ENCODE measurements at places on chromosomes 7 and 10.

- DNase-seq, result no peak
Observed at GRCh38 chr7:156019308-156019707, 207.0 kb upstream of the SHH start.

- DNase-seq, result no peak
Observed at GRCh38 chr10:130933008-130933390, 378.5 kb downstream of the TCERG1L start.

GRCh38 chr10:98253499-98253898 is 14.5 kb downstream of the LOXL4 start:
- DNase-seq, result no peak

- DNase-seq, result peak; percentile 54
Observed at GRCh38 chr10:101018600-101019439, 12.1 kb downstream of the PDZD7 start.

DNA sequence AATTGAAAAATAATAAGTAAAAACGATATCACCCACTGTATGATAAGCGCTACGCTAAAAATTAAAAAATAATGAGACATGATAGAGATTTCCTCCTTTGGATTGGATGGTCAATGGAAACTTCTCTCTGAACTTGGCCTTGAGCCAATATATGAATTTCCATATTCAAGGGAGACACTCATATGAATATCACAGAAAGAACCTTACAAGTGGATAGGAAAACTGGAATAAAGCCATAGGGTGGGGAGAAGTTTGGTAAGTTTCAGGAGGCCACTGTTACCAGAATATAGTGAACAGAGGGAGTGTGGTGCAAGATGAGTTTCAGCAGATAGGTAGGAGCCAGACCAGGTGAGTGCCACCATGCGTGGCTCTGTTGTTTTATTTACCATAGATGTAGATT is 147.2 kb downstream of the SEM1 start:
- DNase-seq, result no peak

GRCh38 chr10:84401854-84402611 is 73.6 kb downstream of the CCSER2 start:
- DNase-seq, result no peak

- no peak for DNase-seq
Observed at GRCh38 chr7:99311702-99312101, 14.0 kb upstream of the ARPC1A start.

GRCh38 chr7:151518105-151518946 is 1.4 kb downstream of the RHEB start:
- peak; percentile 39 for DNase-seq

DNA sequence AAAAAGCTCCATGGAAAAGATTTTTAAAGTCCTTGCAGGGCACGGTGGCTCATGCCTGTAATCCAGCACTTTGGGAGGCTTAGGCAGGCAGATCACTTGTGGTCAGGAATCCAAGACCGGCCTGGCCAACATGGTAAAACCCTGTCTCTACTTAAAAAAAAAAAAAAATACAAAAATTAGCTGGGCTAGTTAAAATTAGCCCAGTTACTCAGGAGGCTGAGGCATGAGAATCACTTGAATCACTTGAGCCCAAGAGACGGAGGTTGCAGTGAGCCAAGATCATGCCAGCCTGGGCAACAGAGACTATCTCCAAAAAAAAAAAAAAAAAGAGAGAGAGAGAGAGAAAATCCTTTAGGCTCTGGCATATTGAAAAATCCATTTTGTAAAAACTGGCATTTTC is 61.9 kb downstream of the CCDC6 start:
- no peak for DNase-seq

GRCh38 chr10:95544783-95545500 is 16.2 kb downstream of the SORBS1 start:
- no peak for DNase-seq

GRCh38 chr7:38060116-38060515 is 117.9 kb upstream of the STARD3NL start:
- DNase-seq, result no peak

DNA sequence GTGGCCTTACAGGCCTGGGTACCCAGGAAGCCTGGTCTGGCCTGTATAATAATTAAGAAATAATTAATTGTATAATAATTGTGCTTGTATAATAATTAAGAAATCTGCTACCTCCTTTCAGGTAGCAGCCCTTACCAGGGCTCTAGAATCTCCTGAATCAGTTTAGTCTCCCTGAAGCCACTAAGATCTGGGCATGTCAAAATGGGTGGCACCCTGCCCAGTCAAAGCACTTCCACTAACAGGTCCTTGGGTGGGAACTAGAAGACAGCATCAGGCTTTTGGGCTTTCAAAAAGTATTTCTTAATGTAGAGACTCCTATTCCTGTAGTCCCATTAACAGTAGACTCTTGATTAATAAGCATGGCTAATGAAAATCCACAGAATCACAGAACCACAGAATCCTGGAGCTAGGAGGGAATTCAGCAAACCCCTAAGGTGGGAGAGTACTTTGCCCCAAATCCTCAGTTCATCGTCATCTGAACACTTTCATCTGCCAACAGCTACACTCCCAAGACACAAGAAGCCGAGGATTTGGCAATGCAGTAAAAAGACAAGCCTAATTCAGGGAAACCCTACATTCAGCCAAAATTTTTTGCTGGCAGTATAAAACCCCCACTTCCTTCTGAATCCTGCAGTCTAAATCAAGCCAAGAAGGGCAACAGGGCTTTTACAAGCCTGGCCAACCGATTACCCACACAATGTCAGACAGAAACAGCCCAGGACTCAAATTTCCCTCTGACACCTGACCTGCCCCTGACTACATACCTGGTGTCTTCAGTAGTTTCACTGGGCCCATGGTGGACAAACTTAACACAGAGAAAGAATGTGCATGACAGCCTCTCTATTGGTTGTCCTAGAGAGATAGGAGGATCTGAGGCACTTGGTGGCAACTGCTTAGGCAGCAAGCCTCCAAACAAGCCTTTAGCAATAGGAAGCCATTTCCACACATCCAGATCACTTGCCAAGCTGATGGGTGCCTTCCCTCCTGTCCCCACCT is 5.9 kb upstream of the IL6 start:
- no peak for DNase-seq

GRCh38 chr7:121278120-121279021 is 50.4 kb upstream of the WNT16 start:
- DNase-seq, result no peak

DNA sequence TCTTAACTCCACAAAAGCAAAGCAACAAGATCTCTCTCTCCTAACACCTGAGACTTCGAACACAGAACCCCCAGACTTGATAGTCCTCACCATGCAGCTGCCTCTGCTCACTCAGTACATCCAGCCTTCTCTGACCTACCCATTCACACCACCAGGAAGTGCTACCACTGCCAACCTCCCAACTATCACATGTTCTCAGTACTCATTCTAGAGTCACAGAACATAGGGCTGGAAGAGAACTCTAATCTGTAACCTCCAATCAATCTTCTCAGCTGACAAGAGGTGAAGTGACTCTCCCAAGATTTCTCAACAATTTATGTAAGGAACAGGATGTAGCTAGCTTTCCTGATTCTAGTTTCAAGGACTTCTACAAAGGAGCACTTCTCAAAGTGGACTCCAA is 3.8 kb downstream of the NUDCD3 start:
- no peak for DNase-seq

- DNase-seq, result no peak
Observed at GRCh38 chr10:132403511-132404168, 6.6 kb downstream of the PWWP2B start.

DNA sequence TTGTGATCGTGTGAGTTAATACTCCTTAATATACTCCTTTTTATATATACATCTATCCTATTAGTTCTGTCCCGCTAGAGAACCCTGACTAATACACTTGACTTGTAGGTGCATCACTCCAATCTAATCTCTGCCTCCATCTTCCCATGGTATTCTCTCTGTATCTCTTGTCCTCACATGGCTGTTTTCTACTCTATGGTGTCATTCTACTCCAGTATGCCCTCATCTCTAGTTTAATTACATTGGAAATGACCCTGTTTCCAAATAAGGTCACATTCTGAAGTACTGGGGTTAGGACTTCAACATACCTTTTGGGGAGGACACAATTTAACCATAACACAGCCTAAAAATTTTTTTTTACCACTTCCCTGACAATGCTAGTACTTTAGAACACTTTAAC is 25.8 kb upstream of the TNKS2 start:
- no peak for DNase-seq

DNA sequence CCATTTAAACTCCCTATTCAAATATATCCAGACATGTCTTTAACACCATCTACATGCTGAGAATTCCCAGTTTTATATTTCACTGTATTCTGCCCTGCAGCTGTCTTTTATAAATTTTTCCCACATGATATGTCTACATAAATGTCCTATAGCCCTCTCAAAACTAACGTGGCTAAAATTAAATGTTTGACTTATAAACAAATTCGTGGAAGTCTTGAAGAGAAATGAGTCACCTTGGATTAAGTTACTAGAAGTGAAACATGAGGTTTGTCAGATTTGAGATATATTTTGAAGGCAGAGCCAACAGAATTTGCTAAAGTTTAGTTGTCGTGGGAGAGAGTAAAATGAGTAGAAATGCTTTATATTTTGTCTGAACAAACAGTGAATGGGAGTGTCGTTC is 386.9 kb upstream of the CNTNAP2 start:
- DNase-seq, result no peak

DNA sequence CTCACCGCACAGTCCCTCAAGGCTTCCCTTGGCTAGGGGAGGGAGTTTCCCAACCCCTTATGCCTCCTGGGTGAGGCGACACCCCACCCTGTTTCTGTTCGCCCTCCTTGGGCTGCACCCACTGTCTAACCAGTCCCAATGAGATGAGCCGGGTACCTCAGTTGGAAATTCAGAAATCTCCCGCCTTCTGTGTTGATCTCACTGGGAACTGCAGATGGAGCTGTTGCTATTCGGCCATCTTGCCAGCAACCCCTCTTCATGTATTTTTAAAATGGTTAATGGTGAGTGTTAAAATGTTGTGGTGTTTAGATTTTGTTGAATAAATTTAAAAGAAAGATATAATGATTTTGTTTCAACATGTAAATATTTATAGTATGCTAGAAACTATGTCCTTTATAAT is 22.0 kb downstream of the UMAD1 start:
- no peak for DNase-seq

- DNase-seq, result no peak
Observed at GRCh38 chr7:132527467-132528410, 48.5 kb downstream of the PLXNA4 start.

DNA sequence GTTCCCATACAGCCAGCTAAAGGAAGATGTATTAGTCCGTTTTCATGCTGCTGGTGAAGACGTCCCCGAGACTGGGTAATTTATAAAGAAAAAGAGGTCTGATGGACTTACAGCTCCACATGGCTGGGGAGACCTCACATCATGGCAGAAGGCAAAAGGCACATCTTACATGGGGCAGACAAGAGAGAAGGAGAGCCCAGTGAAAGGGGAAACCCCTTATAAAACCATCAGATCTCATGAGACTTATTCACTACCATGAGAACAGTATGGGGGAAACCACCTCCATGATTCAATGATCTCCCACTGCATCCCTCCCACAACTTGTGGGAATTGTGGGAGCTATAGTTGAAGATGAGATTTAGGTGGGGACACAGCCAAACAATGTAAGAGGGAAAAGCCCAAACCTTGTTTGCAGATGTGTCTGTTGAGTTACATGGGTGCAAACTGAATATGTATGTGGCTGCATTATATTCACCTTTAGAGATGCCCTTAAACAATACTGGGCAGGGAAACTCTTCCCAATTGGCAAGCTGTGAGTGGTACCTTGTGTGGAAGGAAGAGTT is 13.1 kb upstream of the BRAF start:
- no peak for DNase-seq

- peak; percentile 22 for DNase-seq
Observed at GRCh38 chr10:129491123-129491734, 24.2 kb downstream of the MGMT start.

DNA sequence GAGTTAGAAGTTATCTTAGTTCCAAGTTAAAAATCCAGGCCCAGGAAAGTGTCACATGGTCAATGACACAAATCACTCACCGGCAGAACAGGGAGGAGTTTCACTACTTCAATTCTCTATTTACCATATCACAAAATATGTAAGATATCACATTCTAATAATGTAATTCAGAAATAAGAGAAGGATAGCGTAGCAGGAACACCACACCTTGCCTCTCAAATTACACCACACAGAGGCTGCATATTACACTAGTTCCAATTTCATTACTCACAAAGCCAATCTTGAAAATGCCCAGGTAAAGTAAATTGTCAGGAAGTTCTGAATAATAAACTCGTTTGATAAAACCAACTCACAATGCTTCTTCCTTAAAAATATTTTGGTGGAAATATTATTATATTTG is 169.2 kb downstream of the CTTNBP2 start:
- DNase-seq, result no peak

GRCh38 chr7:102425639-102426267 is 7.6 kb upstream of the ORAI2 start:
- no peak for DNase-seq

DNA sequence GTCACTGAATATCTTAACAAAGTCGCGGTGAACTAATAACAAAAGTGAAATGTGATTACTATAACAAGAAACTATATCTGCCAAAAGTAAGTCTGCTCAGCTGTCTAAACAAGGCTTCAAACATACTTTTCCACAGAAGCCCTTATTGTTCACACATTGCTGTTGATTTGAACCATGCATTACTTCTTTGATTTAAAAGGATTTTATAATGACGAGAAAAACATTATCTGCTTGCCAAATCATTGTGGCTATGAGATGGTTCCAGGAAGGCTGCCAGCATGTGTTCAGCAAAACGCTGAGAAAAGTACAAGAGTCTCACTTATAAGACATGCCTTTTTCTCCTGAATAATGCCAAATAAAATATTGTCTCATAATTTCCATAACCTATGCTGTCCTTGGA is 24.4 kb downstream of the RNF133 start:
- DNase-seq, result no peak

DNA sequence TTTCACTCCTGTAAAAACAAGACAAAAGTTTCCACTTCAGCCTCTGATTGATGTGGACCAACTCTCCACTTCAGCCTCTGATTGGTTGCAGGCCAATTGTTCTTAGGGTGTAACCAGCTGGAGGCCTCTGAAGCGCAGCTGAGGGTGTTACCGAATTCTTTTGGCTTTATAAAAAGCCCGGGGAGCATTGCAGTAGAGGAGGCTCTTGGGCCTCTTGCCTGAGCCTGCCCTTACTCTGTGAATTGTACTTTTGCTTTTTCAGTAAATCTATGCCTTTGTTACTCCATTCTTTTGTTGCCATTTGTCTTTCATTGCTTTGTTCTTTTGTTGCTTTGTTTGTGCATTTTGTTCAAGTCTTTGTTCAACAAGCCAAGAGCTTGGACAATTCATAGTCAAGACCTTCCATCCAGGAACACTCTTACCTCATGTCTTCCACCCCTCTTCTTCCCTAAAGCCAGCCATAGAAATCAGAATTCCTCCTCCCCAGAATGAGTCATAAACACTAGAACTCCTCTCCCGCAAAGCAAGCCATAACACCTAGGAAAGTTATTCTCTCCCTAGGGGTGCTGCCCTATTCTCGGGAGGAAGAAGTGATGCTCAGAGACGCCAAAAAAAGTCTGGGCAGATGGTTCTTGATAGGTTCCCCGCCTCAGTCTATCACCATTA is 53.5 kb upstream of the ARMC3 start:
- DNase-seq, result no peak

All from thymus (tissue), 14 donors.